ENCODE measurements at places on chromosomes 3 and 15. TPM values are rescaled to one million over a fixed set of nuclear protein-coding genes. Genes with fewer than 3 reads are reported as not detected.

FRMD4B gene
- polyA plus RNA-seq, result 24.4 TPM

MGLL gene
- 18.3 TPM for polyA plus RNA-seq

CACNA2D3 gene
- polyA plus RNA-seq, result 0.72 TPM

REC114 gene
- not detected for polyA plus RNA-seq

Data from aorta (tissue), 5 donors.